ENCODE measurements at places on chromosomes 1 and 21.

- no peak for DNase-seq
These were observed 39.4 kb downstream of the HSF2BP start for GRCh38 chr21:43619856-43620255.

GRCh38 chr1:19232524-19232846 is 18.8 kb downstream of the EMC1 start:
- DNase-seq: no peak

DNA sequence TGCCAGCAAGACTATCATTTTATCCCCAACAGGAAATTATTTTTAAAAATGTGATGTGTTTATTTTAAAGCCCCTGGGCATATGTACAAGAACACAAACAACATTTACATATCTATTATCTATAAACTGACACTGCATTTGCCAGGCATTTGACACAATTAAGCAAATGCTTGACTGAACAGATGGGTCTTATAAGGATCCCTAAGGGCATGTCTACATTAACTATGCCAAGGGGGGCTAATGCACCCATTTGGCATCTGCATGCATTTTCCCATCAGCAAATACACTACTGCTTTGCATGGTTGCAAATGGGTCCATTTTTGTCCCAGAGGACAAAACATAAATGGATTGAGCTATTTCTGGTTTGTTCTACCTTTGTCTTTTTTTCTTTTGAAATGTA is 884.8 kb upstream of the B3GALT2 start:
- DNase-seq: no peak

DNA sequence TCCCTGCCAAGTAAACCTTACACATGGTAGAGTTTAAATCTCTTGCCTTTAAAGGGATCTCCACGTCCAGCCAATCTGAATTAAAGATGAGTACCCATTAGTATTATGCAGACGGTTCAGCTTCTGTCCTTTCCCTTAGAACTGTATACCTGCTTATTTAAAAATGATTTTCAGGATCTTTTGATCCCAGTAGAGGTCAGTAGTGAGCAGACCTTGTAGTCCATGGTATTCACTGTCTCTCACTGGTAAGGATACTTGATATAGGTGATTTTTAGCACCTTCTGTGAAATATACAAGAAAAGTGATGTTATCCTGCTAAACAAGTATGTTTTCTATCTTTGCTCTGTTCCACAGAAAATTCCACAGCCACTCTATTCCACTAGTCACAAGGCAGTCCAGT is 1211.6 kb upstream of the ADGRL4 start:
- no peak for DNase-seq

- DNase-seq: no peak
These were observed 139.5 kb upstream of the SMYD2 start for GRCh38 chr1:214141486-214141885.

GRCh38 chr1:87091425-87091824 is 177.0 kb downstream of the HS2ST1 start:
- no peak for DNase-seq

GRCh38 chr1:183678819-183679218 is 25.7 kb upstream of the APOBEC4 start:
- no peak for DNase-seq

GRCh38 chr1:108785264-108785663 is 38.8 kb downstream of the STXBP3 start:
- no peak for DNase-seq

- DNase-seq: no peak
These were observed 120.7 kb downstream of the SEC16B start for GRCh38 chr1:177849130-177849529.

DNA sequence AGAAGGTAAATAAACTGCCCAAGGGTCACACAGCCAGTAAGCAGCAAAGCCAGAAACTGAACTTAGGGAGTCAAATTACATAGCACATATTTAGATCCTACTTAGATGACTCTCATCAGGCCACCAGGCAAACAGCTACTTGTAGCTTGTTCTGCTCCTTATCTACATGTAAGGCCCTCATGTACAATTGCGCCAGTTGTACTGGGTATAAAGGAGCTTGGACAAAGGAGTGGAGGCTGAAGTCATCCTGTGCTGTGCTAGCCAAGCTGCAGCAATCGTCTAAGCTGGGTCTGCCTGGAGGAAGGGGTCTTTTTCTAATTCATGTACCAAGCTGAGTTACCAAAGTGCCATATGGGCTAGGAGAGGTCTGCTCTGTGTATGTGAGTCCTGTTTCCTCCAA is 12.8 kb downstream of the ETNK2 start:
- no peak for DNase-seq

DNA sequence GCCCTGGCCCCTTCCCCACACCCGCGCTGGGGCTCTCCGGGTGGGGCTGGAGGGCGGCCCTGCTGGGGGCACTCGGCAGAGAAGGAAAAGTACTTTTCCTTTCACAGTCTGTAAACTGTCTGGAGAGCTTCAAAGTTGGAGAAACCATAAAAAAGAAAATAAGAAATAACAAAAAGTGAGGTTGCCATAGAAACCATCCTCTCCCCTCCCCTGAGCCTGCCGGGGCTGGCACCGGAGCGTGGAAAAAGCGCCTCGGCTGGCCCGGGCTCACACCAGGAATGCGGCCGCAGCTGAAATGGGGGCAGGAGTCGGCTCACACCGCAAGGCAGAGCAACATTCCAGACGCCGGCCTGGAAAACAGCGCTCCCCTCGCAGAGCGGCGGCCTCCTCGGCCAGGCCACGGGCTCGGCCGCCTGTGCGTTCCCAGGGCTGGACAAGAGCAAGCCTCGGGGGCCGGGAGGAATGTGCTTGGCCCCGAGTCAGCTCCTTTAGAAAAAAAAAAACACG is 69.2 kb downstream of the MORN1 start:
- no peak for DNase-seq

DNA sequence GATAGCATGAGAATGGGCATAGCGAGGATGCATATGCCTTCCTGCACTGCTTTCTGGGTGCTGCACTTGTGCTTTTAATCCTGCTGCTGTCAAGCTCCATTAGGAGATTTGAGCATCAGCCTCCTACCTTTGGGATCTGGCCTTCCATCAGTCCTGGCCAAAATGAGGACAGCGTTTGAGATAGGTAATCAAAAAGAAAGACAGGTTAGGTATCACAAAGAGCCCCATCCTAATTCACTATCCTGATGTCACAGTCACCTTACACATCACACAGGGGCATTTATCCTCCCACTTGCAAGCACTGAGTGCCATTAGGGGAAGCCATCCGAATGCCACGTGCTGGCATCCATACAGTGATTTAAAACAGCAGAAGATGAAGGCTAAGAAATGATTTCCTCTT is 13.2 kb upstream of the FAM163A start:
- no peak for DNase-seq

DNA sequence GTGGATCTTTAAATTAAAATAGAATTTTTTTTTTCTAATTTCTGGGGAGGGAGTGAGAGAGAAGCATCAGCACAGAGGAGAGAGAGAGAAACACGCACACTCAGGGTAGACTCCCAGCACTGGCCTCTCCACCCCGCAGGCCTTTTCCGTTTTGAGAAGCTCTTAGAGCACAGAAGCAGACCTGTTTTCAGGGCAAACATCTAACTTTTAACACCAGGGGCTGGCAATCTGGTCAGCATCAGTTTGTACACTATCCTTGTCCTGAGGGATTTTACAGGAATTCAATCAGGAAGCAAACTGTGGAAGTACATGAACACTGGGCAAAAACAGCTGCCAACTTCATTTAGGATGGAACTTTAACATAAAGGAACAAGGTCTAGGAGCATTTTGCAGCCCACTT is 117.9 kb upstream of the ESRRG start:
- no peak for DNase-seq

DNA sequence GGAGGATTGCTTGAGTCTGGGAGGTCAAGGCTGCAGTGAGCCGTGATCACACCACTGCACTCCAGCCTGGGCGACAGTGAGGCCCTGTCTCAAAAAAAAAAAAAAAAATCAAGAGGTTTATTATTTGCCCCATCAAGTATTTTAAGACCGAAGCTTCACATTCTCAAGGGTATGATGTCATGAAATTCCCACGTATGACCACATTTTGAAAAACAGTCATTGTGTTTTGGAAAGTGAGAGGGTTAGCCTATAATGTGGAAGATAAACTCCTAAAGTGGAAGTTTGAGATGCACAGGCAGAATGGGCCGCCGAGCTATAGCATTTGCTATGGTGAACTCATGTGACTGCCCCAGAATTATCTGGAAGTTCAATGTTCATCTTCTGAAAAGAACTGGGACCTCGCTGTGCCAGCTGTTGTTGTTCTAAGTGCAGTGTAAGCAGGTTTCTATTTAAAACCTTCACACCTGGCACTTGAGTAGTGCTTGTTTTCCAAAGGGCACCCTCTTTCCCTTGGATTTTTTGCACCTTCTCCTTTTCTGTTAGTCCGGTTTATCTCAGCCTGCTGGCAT is 96.9 kb upstream of the SLC25A33 start:
- no peak for DNase-seq

GRCh38 chr1:7761103-7761502 is 10.0 kb upstream of the VAMP3 start:
- no peak for DNase-seq

DNA sequence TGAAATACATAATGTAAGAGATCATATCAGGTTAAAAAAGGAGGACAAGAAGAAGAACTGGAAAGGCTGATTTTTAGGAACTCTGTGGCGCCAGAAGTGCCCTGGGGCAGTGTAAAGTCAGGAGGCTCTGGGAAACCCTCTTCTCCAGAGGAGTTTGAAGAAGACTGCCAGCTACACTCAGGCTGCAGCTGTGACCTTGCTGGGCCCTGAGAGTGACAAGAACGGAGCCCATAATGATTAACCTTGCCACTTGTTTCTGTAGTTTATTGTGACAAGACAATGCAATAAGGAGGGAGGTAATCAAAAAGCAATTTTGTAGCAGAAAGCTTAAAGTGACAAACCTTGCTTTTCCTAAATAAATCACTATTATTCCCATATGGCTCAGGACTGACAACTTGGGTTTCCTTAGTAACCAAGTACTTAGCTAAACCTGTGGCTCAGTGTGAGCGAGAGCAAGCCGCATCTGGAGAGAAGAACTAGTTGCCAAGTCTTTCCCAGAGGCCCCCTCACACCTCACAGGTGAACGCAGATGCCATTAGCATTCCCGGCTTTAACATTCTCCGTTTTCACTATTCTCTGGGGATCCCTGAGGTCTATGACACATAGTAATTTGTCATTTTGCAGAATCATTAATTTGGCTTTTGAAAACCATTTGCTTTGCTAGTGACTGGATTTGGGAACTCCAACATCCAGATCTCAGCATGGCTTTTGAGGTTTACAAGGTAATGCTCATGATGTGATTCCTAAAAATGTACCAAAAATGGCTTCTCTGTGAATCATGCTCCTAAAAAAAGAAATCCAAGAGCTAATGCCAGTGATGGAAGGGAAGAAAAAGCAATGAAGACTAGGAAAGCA is 115.9 kb downstream of the OMA1 start:
- DNase-seq: no peak

GRCh38 chr1:5151511-5151910 is 497.1 kb downstream of the AJAP1 start:
- no peak for DNase-seq

DNA sequence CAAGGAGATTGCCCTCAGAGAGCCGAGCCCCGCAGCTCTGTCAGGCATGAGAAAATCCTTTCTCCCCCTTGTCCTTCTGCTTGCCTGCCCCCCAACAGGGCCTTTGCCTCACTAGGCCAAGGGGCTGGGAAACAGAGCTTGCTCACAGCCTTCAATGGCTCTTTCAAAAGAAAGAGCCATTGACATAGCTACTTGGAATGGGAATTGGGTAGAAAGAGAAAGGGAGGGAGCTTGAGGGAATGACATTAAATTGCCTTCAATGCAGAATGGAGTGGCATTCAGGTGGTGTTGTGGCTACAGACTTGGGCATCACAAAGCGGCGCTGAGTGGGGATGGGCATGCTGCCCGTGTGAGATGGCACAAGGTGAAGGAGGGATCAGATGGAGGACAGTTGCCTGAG is 13.2 kb downstream of the SYT11 start:
- DNase-seq: no peak

- DNase-seq: no peak
These were observed 5.9 kb upstream of the NUF2 start for GRCh38 chr1:163315773-163316374.

- DNase-seq: no peak
These were observed 48.8 kb downstream of the LEPR start for GRCh38 chr1:65469126-65469888.

DNA sequence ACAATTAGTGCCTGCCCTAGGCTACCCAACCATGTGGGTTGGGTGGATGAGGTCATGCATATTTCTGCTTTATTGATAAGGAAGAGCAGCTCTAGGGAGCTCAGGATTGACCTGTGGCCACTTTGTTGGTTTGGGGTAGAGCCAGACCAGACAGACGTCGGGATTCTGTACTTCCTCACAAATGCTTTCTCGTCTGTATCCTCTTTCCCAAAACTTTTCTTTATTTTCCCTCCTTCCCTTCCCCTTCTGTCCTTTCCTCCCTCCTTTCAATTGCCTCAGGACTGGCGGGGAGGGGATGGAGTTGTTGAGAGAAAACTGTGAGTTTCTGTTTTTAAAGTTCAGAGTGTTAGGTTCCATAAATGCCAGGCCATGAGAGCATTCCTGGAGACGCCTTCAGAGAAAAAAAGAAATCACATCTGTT is 68.0 kb downstream of the UCK2 start:
- no peak for DNase-seq

- no peak for DNase-seq
These were observed 47.8 kb downstream of the CEP350 start for GRCh38 chr1:180002437-180002836.

GRCh38 chr21:46248827-46249226 is 20.3 kb upstream of the LSS start:
- no peak for DNase-seq

- no peak for DNase-seq
These were observed 119.5 kb upstream of the TMPRSS2 start for GRCh38 chr21:41627428-41627827.

DNA sequence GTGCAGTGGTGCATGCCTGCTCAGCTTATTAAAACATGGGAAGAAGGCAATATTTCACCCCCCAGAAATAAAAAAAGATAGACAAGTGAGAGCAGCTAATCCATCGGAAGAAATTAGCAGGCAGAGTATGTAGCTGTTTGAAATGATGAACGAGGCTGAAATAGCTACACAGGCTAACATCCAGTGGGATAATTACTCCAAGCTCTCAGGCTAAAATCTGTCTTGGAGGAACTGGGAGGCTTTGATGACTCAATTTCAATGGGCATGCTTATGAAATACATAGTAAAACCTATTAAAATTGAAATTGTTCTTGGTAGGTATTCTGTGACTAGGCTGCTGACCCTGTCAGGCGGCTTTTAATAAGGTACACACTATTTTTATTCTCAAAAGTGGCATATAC is 84.1 kb upstream of the RRP15 start:
- no peak for DNase-seq

GRCh38 chr1:70465911-70466310 is 54.8 kb downstream of the CTH start:
- DNase-seq: no peak

DNA sequence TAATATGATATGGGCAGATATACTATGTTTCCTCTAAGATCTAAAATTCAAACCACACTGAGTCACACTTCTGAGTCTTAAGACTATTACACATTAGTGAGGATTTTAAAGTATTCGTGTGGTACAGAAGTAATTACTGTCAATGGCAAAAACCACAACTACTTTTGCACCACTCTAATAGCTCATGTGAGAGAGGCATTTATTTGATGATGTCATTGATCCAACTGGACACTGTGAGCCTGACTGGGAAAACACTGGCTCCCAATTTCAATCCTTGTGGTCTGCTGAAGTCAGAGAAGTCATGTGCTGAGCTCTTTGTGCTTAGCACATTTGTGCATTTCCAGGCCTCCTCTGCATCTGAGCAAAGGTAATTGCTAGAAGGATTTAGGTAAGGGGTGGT is 377.8 kb downstream of the USH2A start:
- DNase-seq: no peak
